ENCODE measurements at places on chromosomes 6 and 20.
A peak's percentile ranks its signal among the peaks of the same experiment; 100 is the strongest.

DNA sequence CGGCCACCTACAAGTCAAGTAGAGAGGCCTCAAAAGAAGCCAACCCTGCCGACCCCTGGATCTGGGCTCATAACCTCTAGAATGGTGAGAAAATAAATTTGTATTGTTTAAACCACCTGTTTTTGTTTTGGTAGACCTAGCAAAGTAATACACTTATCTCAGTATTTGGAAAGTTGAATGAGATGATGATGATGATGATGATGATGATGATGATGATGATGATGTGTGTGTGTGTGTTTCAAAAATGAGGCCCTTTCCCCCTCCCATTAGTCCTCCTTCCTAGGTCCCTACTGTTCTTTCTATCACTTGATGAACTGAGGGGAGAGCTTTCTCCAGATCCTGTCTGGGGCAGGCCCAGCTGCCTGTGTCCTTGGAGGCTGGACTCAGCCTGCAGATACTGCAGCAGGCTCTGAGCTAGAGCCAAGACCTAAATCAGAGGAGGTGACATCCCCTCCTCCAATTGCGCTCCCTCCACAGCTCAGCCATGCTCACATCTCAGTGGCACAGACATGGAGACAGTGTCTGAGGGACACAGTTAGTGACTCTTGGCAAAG lies 120.1 kb downstream of the LRFN2 start:
- DNase-seq = no peak

DNA sequence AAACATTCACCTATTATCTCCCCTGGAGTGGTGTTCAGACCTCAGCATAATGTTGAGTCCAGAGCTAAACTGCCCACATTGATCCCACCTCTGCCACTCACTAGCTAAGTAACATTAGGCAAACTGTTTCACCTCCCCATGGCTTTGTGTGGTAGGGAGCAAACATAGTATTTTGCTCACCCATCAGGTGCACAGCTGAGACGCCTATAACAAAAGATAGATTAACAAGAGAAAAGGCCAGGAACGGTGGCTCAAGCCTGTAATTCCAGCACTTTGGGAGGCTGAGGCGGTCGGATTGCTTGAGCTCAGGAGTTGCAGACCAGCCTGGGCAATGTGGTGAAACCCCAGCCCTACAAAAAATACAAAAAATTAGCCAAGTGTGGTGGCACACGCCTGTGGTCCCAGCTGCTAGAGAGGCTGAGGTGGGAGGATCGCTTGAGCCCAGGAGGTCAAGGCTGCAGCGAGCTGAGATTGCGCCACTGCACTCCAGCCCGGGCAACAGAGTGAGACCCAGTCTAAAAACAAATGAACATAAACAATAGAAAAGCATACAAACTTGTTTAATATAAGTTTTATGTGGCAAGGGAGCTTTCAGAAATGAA lies 91.6 kb downstream of the MAP3K7 start:
- no peak for DNase-seq

GRCh38 chr6:42958125-42958524 lies 2.4 kb upstream of the GNMT start:
- no peak for DNase-seq

GRCh38 chr6:136547336-136547735 lies 2.9 kb downstream of the MAP7 start:
- peak; percentile 43 for DNase-seq

DNA sequence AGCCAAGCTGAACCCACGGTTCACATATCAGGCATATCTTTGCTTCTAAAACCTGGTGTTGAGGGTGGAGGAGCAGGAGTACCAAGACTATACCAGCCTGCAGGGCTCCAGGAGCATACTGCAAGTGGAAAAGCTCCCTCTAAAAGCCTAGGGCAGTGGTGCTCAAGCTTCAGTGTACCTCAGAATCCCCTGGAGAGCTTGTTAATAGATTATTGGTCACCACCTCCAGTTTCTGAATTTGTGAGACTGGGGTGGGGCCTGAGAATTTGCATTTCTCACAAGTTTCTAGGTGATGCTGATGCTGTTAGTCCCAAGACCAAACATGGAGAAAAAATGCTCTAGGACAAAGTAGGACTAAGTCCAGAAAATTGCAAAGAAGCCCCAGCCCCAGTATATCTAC lies 65.4 kb downstream of the FILIP1 start:
- no peak for DNase-seq

DNA sequence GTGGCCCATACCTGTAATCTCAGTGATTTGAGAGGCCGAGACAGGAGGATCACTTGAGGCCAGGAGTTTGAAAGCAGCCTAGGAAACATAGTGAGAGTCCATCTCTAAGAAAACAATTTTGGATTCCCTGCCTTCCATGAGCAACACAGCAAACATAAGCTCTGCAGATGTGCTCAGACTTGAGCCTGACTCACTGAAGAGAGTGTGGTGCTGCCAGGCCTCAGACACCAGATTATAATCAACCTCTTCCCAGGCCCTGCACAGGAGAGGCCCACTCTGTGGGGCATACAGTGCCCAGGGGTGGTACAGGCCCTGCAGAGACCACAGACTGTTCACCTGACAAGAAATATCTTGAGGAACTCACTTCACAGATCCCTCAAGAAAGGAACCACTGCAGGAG lies 19.9 kb downstream of the HLA-DPB1 start:
- DNase-seq = no peak

- peak; percentile 81 for DNase-seq
Measured at GRCh38 chr20:22341508-22341907, 242.9 kb downstream of the FOXA2 start.

DNA sequence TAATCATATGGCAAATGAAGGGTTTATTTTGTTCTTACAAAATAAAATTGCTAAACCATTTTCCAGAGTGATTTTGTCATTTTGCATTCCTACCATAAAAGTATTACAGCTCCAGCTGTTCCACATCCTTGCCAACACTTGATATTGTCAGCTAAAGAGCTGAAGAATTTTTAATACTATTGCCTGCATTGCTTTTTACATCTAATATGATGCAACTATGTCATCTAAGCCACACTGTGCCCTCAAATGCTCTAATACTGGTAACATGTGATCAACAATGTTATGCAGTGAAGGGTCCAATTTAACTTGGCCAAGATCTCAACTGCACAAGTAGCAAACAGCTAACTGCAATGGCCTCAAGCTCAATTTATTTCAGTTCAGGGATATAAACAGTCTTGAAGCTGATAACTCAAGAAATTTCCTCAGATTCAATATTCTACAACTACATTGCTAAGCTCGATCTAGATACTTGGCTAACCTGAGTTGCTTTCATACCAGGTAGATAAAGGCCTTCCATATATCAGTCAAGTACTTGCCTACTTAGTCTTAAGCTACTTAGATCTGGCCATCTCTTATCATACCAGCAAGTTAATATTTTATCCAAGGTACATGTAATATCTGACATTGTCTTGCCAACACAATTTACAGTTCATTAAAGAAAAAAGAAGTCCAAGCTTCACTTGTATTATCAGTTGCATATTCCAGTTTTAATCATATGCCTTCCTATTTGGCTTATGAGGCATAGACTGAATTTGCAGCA lies 17.0 kb downstream of the AKIRIN2 start:
- no peak for DNase-seq

All from SHP77 (cell line).